Uterus (tissue), 4 donors: ENCODE measurements at places on chromosomes 13 and 19. TPM values are rescaled to one million over a fixed set of nuclear protein-coding genes. Genes with fewer than 3 reads are reported as not detected.

DNA sequence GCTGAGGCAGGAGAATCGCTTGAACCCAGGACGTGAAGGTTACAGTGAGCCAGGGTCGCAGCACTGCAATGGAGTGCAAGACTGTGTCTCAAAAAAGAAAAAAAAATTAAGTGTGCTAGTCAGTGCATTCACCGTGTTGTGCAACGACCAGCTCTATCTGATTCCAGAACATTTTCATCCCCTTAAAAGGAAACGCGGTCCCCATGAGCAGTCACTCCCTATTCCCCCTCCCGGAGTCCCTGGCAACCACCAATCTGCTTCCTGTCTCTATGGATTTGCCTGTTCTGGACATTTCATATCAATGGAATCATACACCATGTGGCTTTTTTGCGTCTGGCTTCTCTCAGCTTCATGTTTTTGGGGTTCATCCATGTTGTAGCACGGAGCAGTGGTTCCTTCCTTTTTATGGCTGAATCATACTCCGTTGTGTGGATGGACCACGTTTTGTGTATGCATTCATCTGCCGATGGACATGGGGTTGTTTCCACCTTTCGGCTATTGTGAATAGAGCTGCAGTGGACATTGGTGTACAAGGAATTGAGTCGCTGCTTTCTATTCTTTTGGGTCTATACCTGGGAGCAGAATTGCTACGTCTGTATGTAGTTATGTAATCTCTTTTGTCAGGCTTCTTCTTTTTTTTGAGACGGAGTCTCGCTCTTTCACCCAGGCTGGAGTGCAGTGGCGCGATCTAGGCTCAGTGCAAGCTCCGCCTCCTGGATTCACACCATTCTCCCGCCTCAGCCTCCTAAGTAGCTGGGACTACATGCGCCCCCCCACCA lies 19.8 kb downstream of the MYO9B start:
- peak; percentile 88 for DNase-seq

GRCh38 chr13:25881971-25882451 lies 169.8 kb downstream of the SHISA2 start:
- DNase-seq = no peak

GRCh38 chr19:3433313-3433712 lies 47.0 kb downstream of the SMIM24 start:
- no peak for DNase-seq

GRCh38 chr13:103625194-103625593 lies 559.0 kb upstream of the SLC10A2 start:
- no peak for DNase-seq

- peak; percentile 52 for DNase-seq
These were observed 533 bp downstream of the DKKL1 start for GRCh38 chr19:49364083-49364737.

GRCh38 chr13:30178976-30179375 lies 128.4 kb downstream of the KATNAL1 start:
- DNase-seq = no peak

The SIGLECL1 gene
- total RNA-seq = 0.55 TPM

GRCh38 chr13:32586080-32586900 lies at the start of gene PDS5B:
Gene PDS5B (plus strand): TSS chr13:32586452. CDS start chr13:32648773, 62,321 bp downstream.
- peak; percentile 95 for DNase-seq

GRCh38 chr13:40558656-40559055 lies 107.8 kb downstream of the FOXO1 start:
- DNase-seq = no peak

The ATXN8OS gene
- not detected for total RNA-seq

DNA sequence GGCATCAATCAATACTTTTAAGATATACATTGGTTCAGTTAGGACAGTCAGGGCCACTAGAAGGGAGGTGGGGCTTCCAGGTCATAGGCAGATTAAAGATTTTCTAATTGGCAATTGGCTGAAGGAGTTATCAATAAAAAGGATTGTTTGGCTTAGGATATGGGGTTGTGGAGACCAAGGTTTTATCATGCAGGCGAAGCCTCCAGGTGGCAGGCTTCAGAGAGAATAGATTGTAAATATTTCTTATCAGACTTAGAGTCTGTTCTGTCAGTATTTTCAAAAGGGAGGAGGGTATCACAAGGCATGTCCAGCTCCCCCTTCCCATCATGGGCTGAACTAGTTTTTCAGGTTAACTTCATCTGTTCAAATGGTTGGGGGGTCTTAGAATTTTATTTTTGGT lies 77.4 kb upstream of the FARP1 start:
- DNase-seq = no peak

DNA sequence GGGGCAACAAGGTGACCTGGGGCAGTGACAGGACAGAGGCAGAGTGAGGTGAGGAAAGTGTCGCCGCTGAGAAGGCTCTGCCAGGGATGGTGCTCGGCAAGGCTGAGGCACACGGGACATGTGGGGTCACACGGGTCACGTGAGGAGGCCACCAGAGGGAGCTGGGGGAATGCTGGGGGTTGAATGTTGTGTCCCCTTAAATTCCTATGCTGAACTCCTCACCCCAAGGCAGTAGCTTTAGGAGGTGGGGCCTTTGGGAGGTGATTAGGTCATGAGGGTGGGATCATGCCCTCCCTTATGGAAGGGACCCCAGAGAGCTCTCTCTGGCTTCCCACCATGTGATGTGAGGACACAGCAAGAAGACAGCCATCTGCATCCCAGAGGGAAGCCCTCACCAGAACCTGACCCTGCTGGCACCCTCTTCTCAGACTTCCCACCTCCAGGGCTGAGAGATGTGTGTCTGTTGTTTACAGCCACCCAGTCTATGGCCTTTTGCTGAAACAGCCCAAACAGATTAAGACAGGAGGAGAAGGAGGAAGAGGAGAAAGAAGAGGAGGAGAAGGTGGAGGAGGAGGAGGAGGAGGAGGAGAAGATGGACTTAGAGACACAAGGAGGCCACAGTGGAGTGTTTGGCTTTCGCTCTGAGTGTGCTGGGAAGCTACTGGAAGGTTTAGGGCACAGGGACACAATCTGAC lies 35.4 kb downstream of the RFX2 start:
- DNase-seq = no peak

- no peak for DNase-seq
These were observed 15.4 kb downstream of the RB1 start for GRCh38 chr13:48318821-48319511.

The ERICH6B gene
- total RNA-seq = not detected

- DNase-seq = no peak
These were observed 8.2 kb downstream of the FOXA3 start for GRCh38 chr19:45872095-45872919.

The PABPC3 gene
- total RNA-seq = not detected

DNA sequence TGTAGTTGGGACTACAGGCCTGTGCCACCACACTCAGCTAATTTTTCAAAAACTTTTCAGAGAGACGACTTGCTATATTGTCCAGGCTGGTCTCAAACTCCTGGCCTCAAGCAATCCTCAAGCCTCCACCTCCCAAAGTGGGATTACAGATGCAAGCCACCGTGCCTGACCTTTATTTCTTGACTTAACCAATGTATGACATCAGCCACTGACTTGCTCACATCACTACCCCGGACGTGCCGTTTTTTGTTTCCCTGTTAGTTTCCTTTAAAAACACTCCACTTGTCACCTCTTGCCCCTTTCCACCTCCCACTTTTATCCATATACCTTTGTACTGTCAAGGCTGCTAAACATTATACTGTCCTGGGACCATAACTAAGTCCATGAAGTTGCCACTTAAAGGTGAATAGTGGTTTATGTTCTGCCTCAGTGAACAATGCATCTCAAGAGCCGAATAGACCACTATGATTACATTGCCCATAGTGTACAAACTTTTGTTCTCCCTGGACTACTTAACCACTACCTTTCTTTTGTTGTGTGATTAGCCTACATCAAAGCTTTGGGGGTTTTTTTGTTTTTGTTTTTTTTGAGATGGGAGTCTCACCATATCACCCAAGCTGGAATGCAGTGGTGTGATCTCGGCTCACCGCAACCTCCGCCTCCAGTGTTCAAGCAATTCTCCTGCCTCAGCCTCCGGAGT lies 2.3 kb upstream of the EPHX3 start:
- no peak for DNase-seq

DNA sequence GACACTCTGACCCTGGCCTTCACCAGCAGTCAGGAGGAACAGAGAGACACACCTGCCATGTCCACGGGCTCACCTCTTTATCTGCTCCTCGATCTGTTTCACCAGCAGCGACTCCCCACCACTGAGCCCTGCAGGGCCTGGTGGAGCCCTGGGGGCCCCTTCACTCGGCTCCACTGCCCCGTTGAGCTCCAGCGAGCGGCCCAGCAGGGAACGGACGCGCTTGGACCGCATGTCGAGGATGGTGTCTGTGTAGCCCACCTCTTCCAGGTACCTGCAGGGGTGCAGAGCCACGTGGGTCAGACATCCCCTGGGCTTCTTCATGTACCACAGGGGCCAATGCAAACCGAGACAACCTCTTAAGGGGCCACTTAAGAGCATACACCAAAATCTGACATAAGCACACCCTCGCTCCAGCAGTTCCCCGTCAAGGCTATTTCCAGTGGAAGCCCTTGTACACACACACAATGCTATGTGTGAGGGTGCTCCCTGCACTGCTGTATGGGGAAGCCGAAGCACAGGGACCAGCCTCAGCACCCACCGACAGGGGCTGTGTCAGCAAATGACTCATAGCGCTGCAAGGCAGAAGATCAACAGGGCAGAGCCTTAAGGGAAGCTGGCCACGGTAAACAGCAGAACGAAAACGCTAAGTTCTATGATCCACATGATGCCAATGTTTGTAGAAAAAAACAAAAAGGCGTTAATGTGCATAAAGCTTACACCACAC lies 12.7 kb upstream of the FKRP start:
- no peak for DNase-seq

DNA sequence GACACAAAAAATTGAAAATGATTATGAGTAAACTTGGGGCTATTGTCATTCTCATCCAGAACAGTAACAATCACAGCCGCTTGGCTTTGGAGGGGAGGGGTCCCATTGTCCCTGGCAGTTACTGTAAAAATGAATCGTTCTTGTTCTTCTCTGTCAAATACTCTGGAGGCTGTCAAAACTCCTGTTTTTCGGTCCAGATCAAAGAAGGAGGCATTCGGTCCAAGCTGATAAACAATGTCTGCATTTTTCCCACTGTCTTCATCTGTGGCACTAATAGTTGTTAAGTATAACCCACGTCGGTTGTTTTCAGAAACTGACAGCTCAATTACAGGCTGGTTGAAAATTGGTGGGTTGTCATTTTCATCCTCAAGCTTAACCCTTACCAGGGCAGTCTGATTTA lies 3.4 kb downstream of the PCDH9 start:
- no peak for DNase-seq

DNA sequence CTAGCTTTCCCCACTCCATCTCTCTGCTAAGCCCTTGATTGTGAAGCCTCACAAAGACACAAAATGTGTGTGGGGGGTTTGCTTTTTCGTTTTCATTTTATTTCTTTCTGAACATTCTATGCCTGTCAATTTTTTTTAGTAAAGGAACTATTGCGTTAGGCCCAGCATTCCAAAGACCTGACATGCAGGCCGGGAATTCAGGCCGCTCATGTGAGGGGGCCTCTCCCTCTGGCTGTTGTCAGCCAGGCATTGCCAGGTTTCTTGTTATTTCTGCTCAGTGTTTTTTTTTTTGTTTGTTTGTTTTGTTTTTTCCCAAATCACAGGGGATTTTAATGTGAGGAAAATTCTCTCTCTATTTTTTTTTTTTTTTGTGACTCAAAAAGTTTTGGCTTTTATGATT lies 10.3 kb upstream of the MEDAG start:
- DNase-seq = peak; percentile 69

The CNN1 gene
- 267 TPM for total RNA-seq

GRCh38 chr19:17357724-17358123 lies 19.4 kb downstream of the PLVAP start:
- no peak for DNase-seq

GRCh38 chr19:38974624-38975213 lies 823 bp downstream of the FBXO17 start:
- no peak for DNase-seq

- DNase-seq = no peak
These were observed 2411.1 kb downstream of the PCDH9 start for GRCh38 chr13:64819081-64819480.

- no peak for DNase-seq
These were observed 166.1 kb downstream of the DCT start for GRCh38 chr13:94313321-94313910.

- DNase-seq = no peak
These were observed 86.5 kb downstream of the TNFSF11 start for GRCh38 chr13:42660333-42660965.
